ENCODE measurements at places on chromosomes 3 and 15. TPM values are rescaled to one million over a fixed set of nuclear protein-coding genes. Genes with fewer than 3 reads are reported as not detected.

The CASR gene
- total RNA-seq, result not detected

The CSPG5 gene
- under 0.01 TPM for total RNA-seq

The ALDH1A2 gene
- total RNA-seq, result 10.9 TPM

The GP9 gene
- total RNA-seq, result not detected

The GREM1 gene
- total RNA-seq, result 684 TPM

The SEMA3G gene
- under 0.01 TPM for total RNA-seq

The FBXO40 gene
- total RNA-seq, result under 0.01 TPM

The CTXND1 gene
- under 0.01 TPM for total RNA-seq

The SCN11A gene
- under 0.01 TPM for total RNA-seq

All from uterine smooth muscle cell (primary cell).